ENCODE measurements at places on chromosomes 11 and 22.

- no peak for DNase-seq
These were observed 272.7 kb upstream of the CADM1 start for GRCh38 chr11:115776916-115777315.

- no peak for DNase-seq
These were observed 21.2 kb upstream of the GRAMD1B start for GRCh38 chr11:123408619-123409455.

- no peak for DNase-seq
These were observed 4.4 kb downstream of the CARD16 start for GRCh38 chr11:105040703-105041102.

GRCh38 chr11:60719391-60719790 is 5.1 kb upstream of the MS4A18 start:
- DNase-seq = no peak

DNA sequence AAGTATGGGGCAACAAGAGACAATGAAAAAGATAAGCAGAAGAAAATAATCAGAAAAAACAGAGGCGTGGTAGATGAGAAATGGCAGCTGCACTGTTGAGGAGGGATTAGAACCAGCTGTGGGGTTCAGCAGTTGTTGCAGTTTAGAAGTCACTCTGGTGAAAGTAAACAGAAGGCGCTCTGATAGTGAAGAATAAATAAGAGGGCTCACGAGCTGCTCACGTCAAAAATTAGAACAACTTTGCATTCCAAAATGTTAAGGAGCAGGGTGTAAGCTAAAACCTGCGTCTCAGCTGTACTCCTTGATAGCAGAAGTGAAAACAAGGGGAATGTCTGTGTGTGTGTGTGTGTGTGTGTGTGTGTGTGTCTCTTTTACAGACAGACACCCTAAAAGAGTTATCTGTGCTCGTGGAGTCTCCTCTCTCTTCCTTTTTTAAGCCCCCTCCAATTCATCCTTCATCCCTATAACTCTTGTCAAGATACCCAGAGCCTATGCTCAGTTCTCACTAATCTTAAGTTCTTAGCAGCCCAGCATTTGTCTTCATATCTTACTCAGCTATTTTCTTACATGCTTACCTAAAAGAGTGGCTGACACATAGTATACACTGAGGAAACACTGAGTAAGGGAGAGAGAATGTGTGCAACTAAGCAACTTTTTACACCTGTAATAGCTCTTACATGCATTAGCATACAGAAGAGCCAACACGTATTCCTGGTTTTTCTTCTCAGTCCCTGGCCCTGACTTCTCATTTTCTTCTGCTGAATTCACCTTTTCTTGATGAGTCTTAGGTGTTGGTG is 8.9 kb downstream of the TTC17 start:
- no peak for DNase-seq

GRCh38 chr11:107446822-107447431 is 10.7 kb downstream of the CWF19L2 start:
- no peak for DNase-seq

GRCh38 chr11:120708511-120709183 is 197.1 kb downstream of the GRIK4 start:
- no peak for DNase-seq
